Cerebellum (tissue), 4 donors: ENCODE measurements at places on chromosomes 12 and 14.

DNA sequence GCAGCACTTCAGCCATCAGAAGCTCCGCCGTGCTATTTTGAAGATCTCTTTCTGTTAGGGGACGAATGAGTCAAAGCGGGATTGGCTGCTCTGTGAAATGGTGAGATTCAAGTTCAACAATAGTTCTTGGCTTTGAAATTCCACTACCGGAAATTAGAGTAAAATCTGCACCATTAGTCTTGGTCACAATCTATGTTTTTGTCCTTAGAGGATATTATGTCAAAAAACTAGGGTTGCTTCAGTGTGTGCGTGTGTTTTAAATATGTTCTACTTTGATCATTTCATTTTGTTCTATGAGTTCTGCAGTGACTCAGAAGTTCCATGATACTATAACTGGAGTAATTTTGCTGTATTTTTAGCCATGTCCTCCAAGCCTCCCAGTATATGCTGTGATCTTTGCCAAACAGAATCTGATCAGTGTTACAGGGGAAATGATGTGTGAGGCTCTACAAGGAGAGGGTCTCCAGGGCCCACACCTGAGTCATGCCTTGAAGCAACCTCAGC is 22.6 kb downstream of the GPHB5 start:
- no peak for DNase-seq

- DNase-seq = no peak
These were observed 90.0 kb downstream of the ANO6 start for GRCh38 chr12:45305907-45306306.

DNA sequence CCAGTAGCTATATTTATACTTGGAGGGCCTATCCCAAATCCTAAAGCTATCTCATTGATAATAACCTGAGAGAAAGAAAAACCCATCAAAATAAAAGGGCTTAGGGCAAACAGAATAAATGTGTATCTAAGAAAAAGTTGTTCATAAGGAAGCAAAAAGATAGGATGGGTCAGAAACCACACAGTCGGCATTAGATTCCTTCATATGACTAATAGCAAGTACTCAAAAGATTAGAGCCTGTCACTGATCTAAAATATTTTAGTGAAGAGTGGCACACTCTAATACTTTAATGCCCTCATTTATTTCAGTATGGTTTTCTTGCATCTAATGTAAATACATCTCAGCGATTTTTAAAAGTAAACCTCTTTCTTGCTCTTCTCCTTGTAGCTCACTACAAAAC is 17.1 kb upstream of the NAV3 start:
- DNase-seq = no peak

- peak; percentile 1 for DNase-seq
These were observed 352.0 kb downstream of the BCAT1 start for GRCh38 chr12:24596768-24597388.

DNA sequence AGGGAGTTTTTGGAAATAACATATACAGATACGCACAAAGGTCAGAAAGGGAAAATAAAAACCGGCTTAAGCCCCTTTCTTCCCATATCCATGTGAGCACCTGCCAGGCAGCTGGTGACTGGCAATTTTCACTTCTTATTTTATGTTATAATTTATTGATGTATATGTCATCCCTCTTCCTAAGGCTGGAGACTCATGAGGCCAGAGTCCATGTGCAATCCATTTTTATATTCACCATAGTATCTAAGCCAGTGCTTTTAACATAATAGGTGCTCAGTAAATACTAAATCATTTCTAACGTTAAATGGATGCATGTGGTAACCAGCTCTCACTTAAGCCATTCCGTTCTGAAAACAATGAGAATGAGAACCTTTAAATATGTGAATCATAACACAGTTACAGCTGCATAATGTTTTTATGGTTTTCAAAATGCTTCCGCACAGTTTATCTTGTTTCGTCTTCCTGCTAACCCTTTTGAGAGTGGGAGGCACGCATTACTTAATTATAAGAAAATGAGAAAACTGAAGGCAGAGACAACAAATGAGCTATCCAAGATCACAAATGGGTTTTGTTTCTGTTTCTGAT is 178.3 kb downstream of the CACNA1C start:
- DNase-seq = no peak

DNA sequence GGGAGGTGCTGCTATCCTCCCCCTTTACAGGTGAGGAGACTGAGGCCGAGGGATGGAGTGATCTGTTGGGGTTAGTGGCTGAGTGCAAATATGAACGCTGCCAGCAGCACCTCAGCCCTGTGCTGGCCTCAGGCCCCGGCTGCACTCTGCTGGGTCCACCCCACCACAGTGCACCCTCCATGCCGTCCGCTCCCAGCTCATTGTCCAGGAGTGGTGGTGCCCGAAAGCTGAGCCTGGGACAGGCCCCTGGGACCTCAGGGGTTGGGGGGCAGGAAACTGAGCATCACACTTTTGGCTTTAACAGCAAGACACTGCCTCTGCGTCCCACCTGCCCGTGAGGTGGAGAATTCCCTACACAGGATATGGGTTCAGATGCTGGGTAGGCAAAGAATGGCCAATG is 31.5 kb upstream of the FBRSL1 start:
- DNase-seq = no peak

GRCh38 chr12:105819549-105819948 is 319.2 kb downstream of the NUAK1 start:
- no peak for DNase-seq

DNA sequence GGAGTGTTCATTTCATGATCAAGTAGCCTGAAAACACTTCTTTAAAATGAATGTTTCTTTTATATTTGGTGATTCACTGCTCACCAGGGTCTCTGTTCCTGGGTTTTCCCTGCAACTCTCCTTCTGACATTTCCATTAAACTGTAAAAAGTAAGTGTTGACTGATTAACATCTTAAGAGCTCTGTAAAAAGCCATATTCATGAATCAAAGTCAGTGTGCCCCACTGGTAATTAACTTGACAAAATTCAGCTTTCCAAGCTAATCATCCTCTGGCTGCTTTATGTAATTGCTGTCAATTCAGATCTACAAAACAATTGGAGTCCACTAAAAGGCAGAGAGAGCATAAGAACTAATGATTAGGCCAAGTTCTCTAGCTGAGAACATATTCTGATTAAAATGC is 41.6 kb downstream of the CNTN1 start:
- no peak for DNase-seq

GRCh38 chr12:116551952-116552772 is 7.0 kb upstream of the MAP1LC3B2 start:
- no peak for DNase-seq

GRCh38 chr12:1655225-1655788 is 26.3 kb downstream of the WNT5B start:
- DNase-seq = no peak
